ENCODE measurements at places on chromosomes 16 and 17. TPM values are rescaled to one million over a fixed set of nuclear protein-coding genes. Genes with fewer than 3 reads are reported as not detected.

DNA sequence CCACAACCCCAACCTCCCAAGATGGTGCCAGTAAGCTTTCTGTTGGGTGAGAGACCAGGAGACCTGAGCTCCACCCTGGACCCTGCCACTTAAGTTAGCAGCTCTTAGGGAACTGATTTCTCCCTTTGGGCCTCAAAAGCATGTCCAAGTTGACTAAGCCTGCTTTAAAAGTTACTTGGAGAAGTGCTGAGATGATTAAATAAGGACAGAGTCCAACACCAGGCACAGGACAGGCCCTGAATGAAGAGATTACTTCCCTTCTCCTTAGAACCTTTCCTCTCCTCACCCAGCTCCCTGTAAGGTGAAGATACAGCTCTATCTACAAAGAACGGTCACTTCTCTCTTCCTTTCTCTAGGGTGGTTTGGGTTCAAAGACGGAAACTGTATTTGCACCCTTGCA is 162.6 kb downstream of the XYLT1 start:
- no peak overlapping the region for H3K27ac ChIP-seq
- H3K4me1 ChIP-seq: peaks cover 13% of the 10 kb centered on the region
- no peak overlapping the region for H3K4me3 ChIP-seq
- H3K36me3 ChIP-seq: no peaks in the 10 kb centered on the region
- H3K27me3 ChIP-seq: no peaks in the 10 kb centered on the region

DNA sequence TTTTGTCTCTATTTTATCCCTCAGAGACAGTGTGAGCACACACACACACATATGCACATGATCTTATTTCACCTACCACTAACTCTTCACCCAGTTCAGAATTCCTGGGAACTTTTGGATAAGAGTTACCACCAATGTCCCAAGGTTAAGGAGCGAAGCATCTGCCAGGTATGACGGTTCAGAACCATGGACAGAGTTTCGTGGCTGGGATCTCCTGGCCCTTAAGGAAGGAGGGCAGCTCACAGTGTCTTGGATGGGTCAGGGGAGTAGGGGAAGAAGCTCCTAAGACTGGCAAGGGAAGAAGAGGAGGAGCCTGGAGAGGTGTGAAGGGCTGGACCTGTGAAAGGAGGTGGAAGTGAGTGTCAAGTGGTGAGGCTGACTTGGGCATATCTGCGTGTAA is 23.0 kb upstream of the TMEM132E start:
- H3K27me3 ChIP-seq: 0 out of 2 replicates have a peak, but pooled peaks cover 2% of the 10 kb centered on the region
- no peak overlapping the region for H3K27ac ChIP-seq
- H3K4me3 ChIP-seq: no peak overlapping the region

Gene PLA2G15
- 11.0 TPM for total RNA-seq

DNA sequence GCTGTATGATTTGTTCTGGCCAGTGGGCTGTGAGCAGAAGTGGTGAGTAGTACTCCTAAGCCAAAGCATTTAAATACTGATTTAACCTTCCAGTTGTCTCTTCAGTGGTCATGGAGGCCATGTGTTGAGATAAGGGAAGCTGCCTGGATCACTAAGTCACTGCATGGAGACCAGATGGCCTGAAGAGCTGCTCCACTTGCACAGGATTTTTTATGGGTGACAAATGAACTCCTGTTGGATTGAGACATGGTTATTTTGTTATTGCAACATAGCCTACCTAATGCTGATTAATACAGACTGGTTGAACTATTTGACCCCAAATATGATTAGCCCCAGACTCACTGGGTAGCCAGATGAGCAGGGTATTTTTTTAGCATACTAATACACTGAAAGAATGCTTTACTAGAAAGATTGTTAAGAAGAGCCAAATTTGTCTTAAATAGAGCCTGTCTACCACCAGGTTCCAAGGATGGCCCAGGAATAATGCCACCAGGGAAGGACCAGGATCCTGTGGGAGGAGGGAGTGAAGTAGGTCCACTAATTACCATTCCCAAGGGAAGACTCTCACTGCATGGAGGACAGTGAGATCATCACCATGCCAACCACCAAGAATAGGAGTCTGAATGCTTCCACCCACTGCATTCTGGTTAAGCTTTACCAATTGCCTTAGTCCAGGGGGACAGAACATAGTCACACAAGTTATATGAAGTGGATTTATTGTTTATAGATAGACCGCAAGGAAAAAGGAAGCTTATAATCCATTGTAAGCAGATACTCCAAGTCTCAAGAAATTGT is 187.4 kb upstream of the IRX6 start:
- no peak overlapping the region for H3K27ac ChIP-seq
- DNase-seq: no peak
- H3K36me3 ChIP-seq: no peaks in the 10 kb centered on the region

- H3K27ac ChIP-seq: no peak overlapping the region
- H3K4me3 ChIP-seq: no peak overlapping the region
- peaks cover 15% of the 10 kb centered on the region for H3K36me3 ChIP-seq
- H3K4me1 ChIP-seq: no peaks in the 10 kb centered on the region
- no peaks in the 10 kb centered on the region for H3K27me3 ChIP-seq
- no peak for DNase-seq
Observed at GRCh38 chr16:937723-938122, 33.1 kb downstream of the LMF1 start.

Gene IL34
- 4.4 TPM for total RNA-seq

GRCh38 chr17:51651513-51652298 is 391.4 kb downstream of the UTP18 start:
- 0 out of 2 replicates have a peak, but pooled peaks cover 4% of the 10 kb centered on the region for H3K4me1 ChIP-seq
- no peak overlapping the region for H3K4me3 ChIP-seq
- no peak overlapping the region for H3K27ac ChIP-seq
- no peaks in the 10 kb centered on the region for H3K27me3 ChIP-seq
- no peak for DNase-seq
- H3K36me3 ChIP-seq: no peaks in the 10 kb centered on the region

GRCh38 chr17:33055746-33056145 is 64.1 kb downstream of the SPACA3 start:
- no peak for DNase-seq
- H3K4me1 ChIP-seq: no peaks in the 10 kb centered on the region
- H3K4me3 ChIP-seq: no peak overlapping the region
- H3K27ac ChIP-seq: no peak overlapping the region

Gene ABI3
- total RNA-seq: 2.4 TPM

DNA sequence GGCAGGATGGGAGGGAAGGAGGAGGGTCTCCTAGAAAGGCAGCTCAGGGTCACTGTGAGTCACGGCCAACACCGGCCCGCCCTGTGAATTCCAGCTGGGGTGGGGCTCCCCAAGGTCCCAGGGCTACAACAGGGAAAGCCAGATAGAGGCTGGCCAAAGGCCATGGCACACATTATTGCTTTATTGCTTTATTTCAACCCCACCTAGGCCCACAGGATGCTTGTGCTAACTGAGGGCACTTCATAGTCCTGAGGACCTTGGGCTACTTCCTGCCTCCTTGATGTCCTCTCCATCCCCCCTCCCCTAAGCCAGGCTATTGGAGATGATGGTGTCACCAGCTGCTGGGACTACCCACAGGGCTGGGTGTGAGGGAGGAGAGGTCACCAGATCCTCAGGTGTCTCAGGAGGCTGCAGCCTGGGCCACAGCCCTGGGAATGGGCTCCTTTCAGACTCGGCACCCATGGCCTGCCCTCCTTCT is 26.1 kb downstream of the LRRC75A start:
- no peaks in the 10 kb centered on the region for H3K4me1 ChIP-seq
- no peak overlapping the region for H3K4me3 ChIP-seq
- DNase-seq: peak; percentile 45

DNA sequence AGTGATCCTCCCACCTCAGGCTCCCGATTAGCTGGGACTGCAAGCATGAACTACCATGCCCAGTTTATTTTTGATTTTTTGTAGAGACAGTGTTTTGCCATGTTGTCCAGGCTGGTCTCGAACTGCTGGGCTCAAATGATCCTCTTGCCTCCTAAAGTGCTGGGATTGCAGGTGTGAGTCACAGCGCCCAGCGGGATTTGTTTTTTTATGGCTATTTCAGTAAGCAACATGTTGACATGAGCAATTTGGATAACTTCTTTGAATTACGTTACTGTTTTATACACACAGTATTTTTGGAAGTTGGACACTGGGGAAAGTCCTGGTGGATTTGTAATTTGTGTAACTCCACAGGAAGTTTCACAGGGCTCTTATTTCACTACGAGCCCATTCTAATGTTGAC is 18.5 kb upstream of the RHOT1 start:
- no peak overlapping the region for H3K4me3 ChIP-seq
- H3K27me3 ChIP-seq: no peaks in the 10 kb centered on the region
- no peak for DNase-seq
- no peaks in the 10 kb centered on the region for H3K4me1 ChIP-seq

GRCh38 chr17:43755389-43755875 is 3.2 kb downstream of the SOST start:
- no peak overlapping the region for H3K27ac ChIP-seq
- no peak overlapping the region for H3K4me3 ChIP-seq
- H3K27me3 ChIP-seq: peaks cover 4% of the 10 kb centered on the region
- peak; percentile 87 for DNase-seq

- H3K27me3 ChIP-seq: no peaks in the 10 kb centered on the region
- no peaks in the 10 kb centered on the region for H3K36me3 ChIP-seq
- H3K4me3 ChIP-seq: peak overlapping the region; percentile 26
- H3K27ac ChIP-seq: no peak overlapping the region
Observed at GRCh38 chr17:50943575-50943933, 77.4 kb upstream of the TOB1 start.

GRCh38 chr16:51167170-51167895 is 16.3 kb upstream of the SALL1 start:
- H3K27me3 ChIP-seq: no peaks in the 10 kb centered on the region
- no peak for DNase-seq
- no peaks in the 10 kb centered on the region for H3K4me1 ChIP-seq
- H3K36me3 ChIP-seq: peaks cover 16% of the 10 kb centered on the region
- no peak overlapping the region for H3K4me3 ChIP-seq

GRCh38 chr16:69672315-69672997 is 53.9 kb downstream of the NQO1 start:
- no peaks in the 10 kb centered on the region for H3K4me1 ChIP-seq
- H3K36me3 ChIP-seq: peaks cover 22% of the 10 kb centered on the region
- DNase-seq: no peak
- no peak overlapping the region for H3K4me3 ChIP-seq

DNA sequence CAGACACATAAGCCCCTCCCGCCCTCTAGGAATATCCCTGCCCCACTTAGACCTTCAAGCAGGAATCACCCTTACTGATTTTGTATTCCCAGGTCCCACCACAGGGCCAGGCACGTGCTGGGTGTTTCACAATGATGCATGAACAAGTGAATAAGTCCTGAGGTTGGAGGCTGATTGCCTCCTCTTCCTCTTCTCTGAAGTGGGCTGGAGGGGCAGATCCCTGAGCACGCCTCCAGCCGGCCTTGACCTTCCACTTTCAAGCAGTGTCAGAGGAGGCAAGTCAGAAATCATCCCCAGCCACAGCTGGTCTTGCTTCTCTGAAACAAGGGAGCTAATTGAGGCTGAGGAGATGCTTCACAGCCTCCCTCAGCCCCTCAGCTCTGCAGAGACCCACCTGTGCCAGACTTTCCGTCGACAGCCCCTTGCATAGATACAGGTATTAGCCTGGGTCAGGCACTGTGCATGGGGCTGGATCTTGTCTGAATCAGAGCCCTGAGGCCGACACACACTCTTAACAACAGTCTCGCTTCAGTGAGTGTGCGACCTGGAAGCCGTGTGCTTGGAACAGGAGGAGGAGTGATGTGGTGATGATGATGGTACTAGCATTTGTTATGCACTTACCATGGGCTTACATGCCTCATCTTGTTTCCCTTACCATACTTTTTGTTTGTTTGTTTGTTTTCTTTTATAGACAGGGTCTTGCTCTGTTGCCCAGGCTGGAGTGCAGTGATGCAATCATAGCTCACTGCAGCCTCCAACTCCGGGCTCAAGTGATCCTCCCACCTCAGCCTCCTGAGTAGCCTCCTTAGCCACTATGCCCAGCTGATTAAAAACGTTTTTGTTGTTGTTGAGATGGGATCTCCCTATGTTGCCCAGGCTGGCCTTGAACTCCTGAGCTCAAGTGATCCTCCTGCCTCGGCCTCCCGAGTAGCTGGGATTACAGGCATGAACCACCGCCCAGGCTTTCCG is 15.0 kb downstream of the MRM1 start:
- H3K4me1 ChIP-seq: peaks cover 8% of the 10 kb centered on the region
- DNase-seq: no peak
- H3K27ac ChIP-seq: no peak overlapping the region
- no peak overlapping the region for H3K4me3 ChIP-seq
- H3K36me3 ChIP-seq: no peaks in the 10 kb centered on the region

Gene DERL2
- 83.2 TPM for total RNA-seq

Gene ADAD2
- total RNA-seq: 0.99 TPM

DNA sequence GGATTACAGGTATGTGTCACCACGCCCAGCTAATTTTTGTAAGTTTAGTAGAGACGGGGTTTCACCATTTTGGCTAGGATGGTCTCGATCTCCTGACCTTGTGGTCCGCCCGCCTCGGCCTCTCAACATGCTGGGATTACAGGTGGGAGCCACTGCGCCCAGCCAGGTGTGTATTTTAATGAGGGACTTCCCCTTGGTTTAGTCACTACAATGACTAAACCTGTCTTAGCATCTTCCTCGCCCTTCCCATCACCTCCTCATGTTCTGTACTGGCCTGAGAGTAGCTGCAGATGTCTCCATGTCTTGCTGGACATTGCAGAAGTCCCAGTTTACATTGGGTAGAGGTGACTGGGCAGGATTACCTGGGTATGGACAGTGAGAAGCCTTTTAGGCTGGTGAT is 9.6 kb downstream of the SLC7A6 start:
- H3K4me1 ChIP-seq: no peaks in the 10 kb centered on the region
- no peak overlapping the region for H3K27ac ChIP-seq
- H3K4me3 ChIP-seq: no peak overlapping the region
- no peaks in the 10 kb centered on the region for H3K27me3 ChIP-seq

Gene SOST
- not detected for total RNA-seq

DNA sequence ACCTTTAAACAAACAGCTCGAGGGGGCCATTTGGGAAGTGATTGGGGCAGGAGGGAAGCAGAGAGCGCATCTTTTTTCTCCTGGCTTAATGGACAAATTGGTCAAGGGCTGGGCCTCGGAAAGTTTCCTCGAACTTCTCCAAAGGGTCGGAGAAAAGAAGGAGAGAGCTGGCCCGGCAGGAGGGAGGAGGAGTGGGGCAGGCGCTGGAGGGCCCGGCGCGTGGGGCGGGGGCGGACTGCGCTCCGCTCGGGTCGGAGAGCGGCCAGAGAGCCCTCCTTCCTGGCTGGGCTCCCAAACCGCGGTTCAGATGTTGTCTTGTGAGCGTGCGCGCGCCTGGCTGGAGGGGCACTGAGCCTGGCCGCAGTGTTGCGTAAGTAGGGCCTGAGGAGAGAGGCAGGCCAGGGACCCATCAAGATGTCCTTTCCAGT is 1.2 kb downstream of the MMP2 start:
- peaks cover 5% of the 10 kb centered on the region for H3K36me3 ChIP-seq
- peak overlapping the region; percentile 76 for H3K4me3 ChIP-seq
- no peaks in the 10 kb centered on the region for H3K4me1 ChIP-seq

Gene KRT35
- not detected for total RNA-seq

Gene MYL4
- total RNA-seq: 0.26 TPM

- H3K27ac ChIP-seq: no peak overlapping the region
- H3K36me3 ChIP-seq: peaks cover 44% of the 10 kb centered on the region
- no peaks in the 10 kb centered on the region for H3K27me3 ChIP-seq
- no peaks in the 10 kb centered on the region for H3K4me1 ChIP-seq
- DNase-seq: no peak
Observed at GRCh38 chr16:11681556-11681955, 13.3 kb downstream of the SNN start.

Gene NLRC3
- total RNA-seq: 0.44 TPM

GRCh38 chr17:40910441-40910841 is 25.4 kb upstream of the KRT20 start:
- no peaks in the 10 kb centered on the region for H3K36me3 ChIP-seq
- H3K27me3 ChIP-seq: no peaks in the 10 kb centered on the region
- H3K4me1 ChIP-seq: no peaks in the 10 kb centered on the region
- no peak for DNase-seq
- H3K27ac ChIP-seq: no peak overlapping the region

Gene APOH
- total RNA-seq: not detected

Gene SRL
- not detected for total RNA-seq

All from H9 (cell line).